GM23338 (cell line): ENCODE measurements at places on chromosomes 11 and 22. TPM values are rescaled to one million over a fixed set of nuclear protein-coding genes. Genes with fewer than 3 reads are reported as not detected.

GRCh38 chr11:8207080-8208000 is 38.5 kb upstream of the RIC3 start:
- H3K27ac ChIP-seq, result 0 out of 2 replicates have a peak overlapping the region, but pooled peaks have one; percentile 19
- no peak for DNase-seq
- no peak overlapping the region for H3K4me3 ChIP-seq
- H3K4me1 ChIP-seq, result no peaks in the 10 kb centered on the region
- H3K36me3 ChIP-seq, result no peaks in the 10 kb centered on the region

GRCh38 chr11:100830978-100831732 is 144.1 kb downstream of the ARHGAP42 start:
- DNase-seq, result peak; percentile 30
- peaks cover 16% of the 10 kb centered on the region for H3K4me1 ChIP-seq
- H3K27me3 ChIP-seq, result no peaks in the 10 kb centered on the region
- H3K27ac ChIP-seq, result no peak overlapping the region
- H3K4me3 ChIP-seq, result no peak overlapping the region

DNA sequence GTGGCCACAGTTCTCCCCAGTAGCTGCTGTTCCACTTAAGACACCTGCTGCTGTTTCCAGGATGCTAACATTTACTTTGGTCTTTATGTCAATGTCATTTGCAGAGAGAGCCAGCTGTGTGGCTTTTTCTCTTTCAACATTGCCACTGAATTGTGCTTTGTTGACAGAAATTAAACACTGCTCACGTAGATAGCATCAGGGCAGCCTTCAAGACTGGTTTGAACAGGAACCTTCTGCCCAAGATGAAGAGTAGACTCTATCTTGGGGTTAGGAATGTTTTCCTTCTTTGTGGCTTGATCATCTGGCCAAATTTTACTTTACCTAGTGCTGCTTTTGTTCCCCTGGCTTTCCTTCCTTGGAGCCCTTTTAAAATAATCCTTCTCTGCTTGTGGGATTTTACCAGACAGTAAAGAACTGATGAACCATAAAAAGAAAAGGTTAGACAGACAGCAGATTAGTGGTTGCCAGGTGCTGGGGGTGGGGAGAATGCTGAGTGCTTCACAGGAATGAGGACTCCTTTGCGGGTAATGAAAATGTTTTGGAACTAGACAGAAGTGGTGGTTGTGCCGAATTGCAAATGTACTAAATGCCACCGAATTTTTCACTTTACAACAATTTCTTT is 22.7 kb upstream of the XBP1 start:
- no peaks in the 10 kb centered on the region; the same call in none of the 2 replicates for H3K4me1 ChIP-seq
- no peaks in the 10 kb centered on the region for H3K27me3 ChIP-seq
- no peaks in the 10 kb centered on the region for H3K36me3 ChIP-seq
- no peak overlapping the region for H3K4me3 ChIP-seq
- no peak for DNase-seq

DNA sequence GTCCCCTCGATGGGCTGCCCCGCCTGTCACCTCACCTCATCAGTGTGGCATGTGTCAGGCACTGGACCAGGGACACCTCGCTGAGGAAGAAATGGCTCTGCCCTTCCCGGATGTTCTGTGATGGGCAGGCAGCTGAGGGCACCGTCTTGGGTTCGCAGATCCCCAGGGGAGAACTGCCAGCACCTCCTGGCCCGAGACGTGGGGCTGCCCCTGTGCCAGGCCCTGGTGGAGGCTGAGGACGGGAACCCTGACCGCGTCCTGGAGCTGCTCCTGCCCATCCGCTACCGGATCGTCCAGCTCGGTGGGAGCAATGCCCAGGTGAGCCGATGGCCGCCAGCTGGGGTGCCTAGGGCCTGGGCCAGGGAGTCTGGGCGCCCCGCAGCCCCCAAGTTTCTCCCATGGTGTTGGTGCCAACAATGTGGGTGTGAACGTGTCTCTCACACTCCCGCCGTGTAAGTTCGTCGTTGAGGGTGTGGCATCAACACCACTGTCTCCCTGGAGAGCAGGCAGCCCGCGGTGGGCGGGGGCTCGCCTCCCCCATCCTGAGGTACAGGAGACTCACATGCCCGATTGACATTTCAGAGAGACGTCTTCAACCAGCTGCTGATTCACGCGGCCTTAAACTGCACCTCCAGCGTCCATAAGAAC is 7.3 kb upstream of the GTSE1 start:
- no peaks in the 10 kb centered on the region for H3K4me1 ChIP-seq
- no peak overlapping the region for H3K4me3 ChIP-seq
- DNase-seq, result no peak
- no peak overlapping the region for H3K27ac ChIP-seq

GRCh38 chr11:119637481-119637880 is 91.5 kb downstream of the NECTIN1 start:
- no peak overlapping the region for H3K27ac ChIP-seq
- no peaks in the 10 kb centered on the region for H3K27me3 ChIP-seq
- H3K4me1 ChIP-seq, result no peaks in the 10 kb centered on the region
- DNase-seq, result no peak
- no peak overlapping the region for H3K4me3 ChIP-seq
- no peaks in the 10 kb centered on the region for H3K36me3 ChIP-seq

The B4GAT1 gene
- 23.5 and 26.7 TPM in 2 replicates for polyA plus RNA-seq

DNA sequence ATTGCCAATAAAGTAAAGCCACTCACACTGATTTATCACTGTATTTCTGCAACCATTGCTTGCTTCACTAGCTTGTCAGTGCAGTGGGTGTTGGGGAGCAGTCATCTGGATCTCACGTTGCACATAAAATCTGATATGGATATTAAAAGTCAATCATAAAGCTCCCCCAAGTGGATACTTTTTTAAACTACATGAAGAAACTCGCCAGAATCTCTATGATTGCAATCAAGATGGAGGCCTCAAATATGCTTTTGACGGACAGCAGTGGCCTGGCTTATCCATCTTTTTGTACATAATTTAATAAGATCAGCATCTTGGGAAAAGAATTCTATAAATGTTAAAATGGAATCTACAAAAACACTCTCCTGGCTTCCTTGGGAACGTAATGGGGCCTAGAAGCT is 137.7 kb downstream of the WT1 start:
- no peak overlapping the region for H3K4me3 ChIP-seq
- H3K27ac ChIP-seq, result no peak overlapping the region
- no peaks in the 10 kb centered on the region for H3K36me3 ChIP-seq
- H3K4me1 ChIP-seq, result no peaks in the 10 kb centered on the region

- no peak overlapping the region for H3K27ac ChIP-seq
- DNase-seq, result peak; percentile 47
- no peaks in the 10 kb centered on the region for H3K36me3 ChIP-seq
- H3K4me3 ChIP-seq, result no peak overlapping the region
- peaks cover 5% of the 10 kb centered on the region for H3K4me1 ChIP-seq
- no peaks in the 10 kb centered on the region for H3K27me3 ChIP-seq
Observed at GRCh38 chr22:29879753-29880152, 3.2 kb upstream of the MTMR3 start.

The LTO1 gene
- 23.2 and 23.3 TPM in 2 replicates for polyA plus RNA-seq

DNA sequence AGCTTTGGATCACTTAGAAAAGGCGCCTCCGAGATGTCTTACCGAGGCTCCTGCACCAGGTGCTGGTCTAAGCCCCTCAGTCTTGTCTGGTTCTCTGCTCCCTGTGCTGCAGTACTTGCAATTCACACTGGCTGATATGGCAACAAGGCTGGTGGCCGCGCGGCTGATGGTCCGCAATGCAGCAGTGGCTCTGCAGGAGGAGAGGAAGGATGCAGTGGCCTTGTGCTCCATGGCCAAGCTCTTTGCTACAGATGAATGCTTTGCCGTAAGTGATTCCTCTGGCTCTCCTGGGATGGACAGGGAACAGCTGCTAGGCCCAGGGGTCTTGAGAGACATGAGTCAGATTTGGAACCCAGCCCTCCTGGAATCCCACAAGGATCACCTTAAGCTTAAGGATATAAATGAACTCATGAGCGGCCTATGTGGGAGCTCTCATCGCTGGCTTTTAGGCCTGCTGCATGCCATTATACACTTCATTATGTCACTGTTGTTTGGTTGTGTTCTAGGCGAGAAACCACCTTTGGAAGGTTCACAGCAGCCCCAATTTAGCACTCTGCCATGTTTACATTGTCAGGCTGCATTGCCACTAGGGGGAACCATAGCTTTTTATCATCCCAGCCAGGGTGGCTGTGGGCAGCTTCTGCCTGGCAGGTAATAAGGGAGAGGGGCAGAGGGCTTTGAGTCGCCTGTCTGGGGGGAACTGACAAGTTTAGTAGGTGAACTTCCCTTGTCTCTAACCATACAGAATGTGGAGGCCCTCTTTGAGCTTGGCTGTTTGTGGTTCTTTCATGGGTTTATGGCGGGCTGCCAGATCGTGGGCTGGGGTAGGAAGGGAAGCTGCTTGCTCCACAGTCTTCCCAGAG is 8.5 kb downstream of the ACAD8 start:
- no peaks in the 10 kb centered on the region for H3K27me3 ChIP-seq
- peaks cover 16% of the 10 kb centered on the region for H3K4me1 ChIP-seq
- H3K36me3 ChIP-seq, result peaks cover 45% of the 10 kb centered on the region
- no peak overlapping the region for H3K27ac ChIP-seq
- DNase-seq, result peak; percentile 84
- no peak overlapping the region for H3K4me3 ChIP-seq

DNA sequence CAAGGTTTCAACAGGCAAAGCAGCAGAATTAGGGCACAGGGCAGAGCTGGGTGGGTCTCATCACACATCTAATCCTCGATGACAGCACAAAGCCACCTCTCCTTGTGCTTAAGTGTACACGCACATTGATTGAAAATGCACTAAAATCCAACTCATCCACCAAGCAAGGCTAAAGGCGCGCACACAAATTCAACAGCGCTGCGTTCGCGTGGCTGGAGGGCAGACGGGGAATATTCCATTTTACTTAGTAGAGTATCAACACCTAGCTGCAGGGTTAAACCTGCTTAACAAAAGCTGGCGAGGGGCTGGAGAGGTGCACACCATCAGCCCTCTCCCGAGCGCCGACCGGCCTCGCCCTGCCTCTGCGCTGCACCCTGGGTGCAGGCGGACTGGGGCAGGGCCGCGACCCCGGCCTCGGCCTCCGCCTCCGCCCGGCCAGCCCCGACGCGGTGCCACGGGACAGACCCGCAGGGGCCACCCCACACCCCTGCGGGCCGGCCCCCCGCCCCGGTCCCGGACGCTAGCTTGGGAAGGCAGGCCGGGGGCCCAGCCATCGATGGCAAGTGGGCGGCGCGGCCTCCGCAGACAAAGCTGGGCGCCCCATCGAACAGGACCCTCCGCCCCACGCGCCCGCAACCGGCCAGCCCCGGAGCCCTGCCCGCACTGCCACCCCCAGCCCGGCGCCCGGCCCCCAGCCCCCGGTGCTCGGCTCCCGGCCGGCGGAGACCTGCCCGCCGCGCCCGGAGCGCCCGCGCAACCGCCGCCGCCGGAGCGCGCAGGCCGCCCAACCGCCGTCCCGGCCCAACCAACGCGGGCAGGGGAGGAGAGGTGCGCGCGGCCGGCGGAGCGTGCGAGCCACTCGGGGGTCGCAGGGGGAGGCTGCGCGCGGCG is 929 bp downstream of the PRDM10 start:
- H3K27ac ChIP-seq, result peak overlapping the region; percentile 98
- peak; percentile 54 for DNase-seq
- H3K36me3 ChIP-seq, result no peaks in the 10 kb centered on the region
- H3K4me1 ChIP-seq, result peaks cover 6% of the 10 kb centered on the region; the same call in 1 of the 2 replicates

The LYVE1 gene
- not detected in 2 replicates for polyA plus RNA-seq

- peaks cover 18% of the 10 kb centered on the region for H3K4me1 ChIP-seq
- H3K4me3 ChIP-seq, result no peak overlapping the region
- no peak overlapping the region for H3K27ac ChIP-seq
- H3K36me3 ChIP-seq, result no peaks in the 10 kb centered on the region
Observed at GRCh38 chr11:75428281-75428724, 4.7 kb downstream of the KLHL35 start.

GRCh38 chr11:12893787-12894672 is 115.1 kb upstream of the RASSF10 start:
- H3K36me3 ChIP-seq, result no peaks in the 10 kb centered on the region
- H3K27ac ChIP-seq, result peak overlapping the region; percentile 83; the same call in 1 of the 2 replicates
- DNase-seq, result peak; percentile 85
- H3K4me3 ChIP-seq, result no peak overlapping the region

DNA sequence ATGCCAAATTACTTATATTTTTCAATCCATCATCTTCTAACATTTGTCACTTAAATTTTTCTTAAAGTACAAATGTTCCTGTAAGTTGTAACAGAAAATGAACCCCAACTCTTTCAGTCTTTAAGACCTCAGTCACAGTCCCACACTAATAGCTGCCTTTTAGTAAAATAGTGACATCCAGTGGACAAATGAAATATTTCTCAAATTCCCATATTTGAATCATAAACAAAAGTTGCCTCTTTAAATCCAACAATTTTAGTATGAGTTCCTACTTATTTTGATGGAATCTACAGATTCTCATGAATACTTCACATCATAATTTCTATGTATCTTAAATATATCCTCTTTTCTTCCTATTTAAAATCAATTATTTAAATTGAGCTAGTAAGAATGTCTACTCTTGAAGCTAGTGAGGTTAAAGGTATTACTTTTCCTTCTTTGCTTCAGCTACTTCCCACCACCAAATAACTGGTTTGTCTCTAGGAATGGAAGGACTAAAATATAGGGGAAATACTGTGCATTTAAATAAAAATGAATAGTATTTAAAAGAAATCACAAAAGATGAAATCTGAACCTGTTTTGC is 9.2 kb downstream of the LIN7C start:
- no peaks in the 10 kb centered on the region for H3K27me3 ChIP-seq
- no peaks in the 10 kb centered on the region for H3K4me1 ChIP-seq
- peaks cover 36% of the 10 kb centered on the region for H3K36me3 ChIP-seq
- DNase-seq, result peak; percentile 17
